Stimulated activated CD8-positive, alpha-beta memory T cell treated with anti-CD3 and anti-CD28 coated beads, Interleukin-12 subunit alpha, Interleukin-12 subunit beta, amount 100 ng/mL, for 4 hours (primary cell): ENCODE measurements at places on chromosomes 16 and 17.

GRCh38 chr17:3003296-3004149, 59.9 kb downstream of the OR1D5 start:
- DNase-seq: no peak

DNA sequence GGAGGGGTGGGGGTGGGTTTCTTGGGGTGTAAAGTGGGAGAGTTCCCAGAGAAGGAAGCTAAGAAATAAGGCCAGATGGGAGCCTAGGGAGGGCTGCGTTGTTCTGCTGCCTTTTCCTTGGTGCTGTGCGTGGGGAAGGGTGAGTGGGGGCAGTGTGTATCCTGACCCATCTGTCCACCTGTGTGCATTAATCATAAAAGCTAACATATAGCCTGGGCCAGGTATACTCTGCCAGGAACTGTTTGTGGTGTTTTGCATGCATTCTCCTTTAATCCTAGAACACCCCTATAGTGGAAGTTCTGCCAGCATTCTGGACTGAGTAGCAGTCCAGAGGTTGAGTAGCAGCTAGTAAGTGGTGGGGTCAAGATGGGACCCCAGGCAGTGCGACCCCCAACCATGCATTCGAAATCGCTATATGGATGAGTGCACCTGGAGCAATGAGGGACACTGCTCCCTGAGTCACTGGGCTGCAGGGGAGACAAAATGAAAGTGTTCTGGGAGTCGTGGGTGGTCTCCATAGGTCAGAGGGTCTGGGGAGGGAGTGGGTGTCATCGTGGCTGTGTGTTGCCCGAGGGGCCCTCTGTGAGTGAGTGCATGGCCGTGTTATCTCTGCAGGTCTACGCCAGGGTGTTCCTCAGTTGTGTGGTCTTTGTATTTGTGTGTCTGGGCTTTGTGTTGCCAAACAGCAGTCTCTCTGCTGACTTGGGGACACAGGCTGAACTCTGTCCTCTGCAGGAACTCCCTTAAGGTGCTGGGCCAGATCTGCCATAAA, 1.3 kb downstream of the ERBB2 start:
- no peak for DNase-seq

DNA sequence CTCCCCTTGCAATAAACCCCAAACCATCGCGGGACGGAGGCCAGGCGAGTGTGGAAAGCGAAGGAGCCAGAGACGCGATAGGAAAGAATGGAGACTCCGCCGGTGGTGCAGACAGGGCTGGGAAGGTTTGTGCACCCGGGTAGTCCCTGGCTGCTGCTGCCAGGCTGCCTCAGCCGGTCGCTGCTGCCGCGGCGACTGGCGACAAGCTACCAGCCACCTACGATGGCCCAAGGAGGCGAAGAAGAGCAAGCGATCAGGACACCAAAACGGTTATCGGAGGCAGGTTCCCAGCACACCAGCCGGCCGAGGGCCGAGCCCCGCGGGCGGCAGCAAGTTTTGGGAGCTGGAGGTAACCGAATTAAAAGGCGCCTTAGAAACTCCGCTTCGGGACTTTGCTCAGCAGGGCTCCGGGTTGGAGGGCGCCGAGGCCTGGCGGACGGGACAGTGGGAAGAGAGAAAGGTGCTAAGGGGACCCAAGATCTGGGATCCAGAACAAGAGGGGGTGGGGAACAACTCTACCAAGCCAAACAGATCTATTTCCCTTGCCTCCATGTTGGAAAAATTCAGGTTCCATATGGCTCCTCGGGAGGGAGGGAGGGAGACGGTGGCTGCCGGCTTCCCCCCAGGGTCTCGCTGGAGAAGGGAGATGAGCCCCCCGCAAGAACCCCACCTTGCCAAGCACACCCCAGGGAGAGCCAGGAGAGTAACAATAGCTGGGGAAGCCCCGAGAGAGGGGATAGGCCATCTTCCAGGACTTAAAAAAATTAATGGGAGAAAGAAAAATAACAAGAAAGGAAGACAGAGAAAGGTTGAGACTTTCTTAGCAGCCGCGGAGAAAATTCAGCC, 9.7 kb upstream of the HOXB2 start:
- no peak for DNase-seq

GRCh38 chr17:31472137-31472536, 80.7 kb downstream of the RAB11FIP4 start:
- no peak for DNase-seq

DNA sequence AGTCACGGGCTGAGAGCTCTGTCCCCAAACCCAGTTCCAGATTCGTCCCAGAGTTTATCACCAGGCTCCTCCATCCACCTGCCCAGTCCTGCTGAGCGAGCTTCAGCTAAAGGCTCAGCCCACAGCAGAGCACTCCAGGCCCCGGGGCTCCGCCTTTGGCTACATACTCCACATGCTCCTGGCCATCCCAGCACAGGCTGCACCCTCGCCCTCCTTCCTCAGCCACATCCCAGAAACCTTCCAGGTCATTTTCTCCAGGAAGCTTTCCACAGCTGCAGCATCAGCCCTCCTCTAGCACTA, 4.7 kb upstream of the CD2BP2 start:
- no peak for DNase-seq

- DNase-seq: peak; percentile 33
These were observed 12.7 kb upstream of the HASPIN start for GRCh38 chr17:3710951-3711383.

DNA sequence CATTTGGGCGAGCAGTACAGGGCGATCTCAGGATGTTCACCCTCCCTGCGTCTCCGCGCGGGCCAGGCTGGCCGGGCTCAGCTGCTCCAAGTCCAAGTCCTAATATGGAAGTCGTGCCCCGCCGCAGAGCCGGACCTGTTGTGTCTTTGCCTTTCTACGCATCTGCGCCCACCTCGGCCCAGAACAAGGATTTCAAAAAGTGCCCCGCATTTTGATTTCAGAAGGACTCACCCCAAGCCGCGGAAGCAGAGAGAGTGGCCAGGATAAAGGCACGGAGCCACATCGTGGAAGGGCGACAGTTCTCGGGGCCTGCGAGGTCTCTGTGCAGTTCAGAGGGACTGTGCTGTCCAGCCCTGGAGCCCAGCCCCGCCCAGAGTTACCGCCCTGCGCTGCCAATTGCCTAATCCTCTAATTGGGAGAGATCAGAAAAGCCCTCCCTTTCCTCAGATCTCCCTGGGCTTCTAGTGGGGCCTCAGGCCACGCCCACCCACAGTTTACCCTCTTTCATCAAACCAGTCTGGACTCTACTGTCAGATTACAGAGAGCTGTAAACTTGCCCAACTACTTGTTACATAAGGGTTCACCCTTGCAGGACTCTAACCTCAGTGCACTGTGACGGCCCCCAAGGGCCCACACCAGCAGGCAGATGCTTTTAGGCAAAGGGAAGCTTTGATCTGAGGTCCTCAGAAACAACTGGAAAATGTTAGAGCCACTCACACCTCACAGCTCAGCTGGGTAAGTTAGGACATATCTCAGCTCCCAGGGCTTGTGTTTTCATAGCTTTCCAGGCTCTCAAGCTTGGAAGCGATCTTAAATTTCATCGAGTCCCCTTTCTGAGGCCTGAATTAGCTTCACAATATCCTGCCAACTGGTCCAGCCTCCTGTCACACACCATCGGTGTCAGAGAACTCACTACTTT, at the start of gene CES1:
CES1 (minus strand) TSS at position 324 of the 919 bp plus-strand sequence; CDS start at position 283, 41 bp downstream.
- DNase-seq: no peak

- DNase-seq: no peak
These were observed 13.8 kb downstream of the MSLN start for GRCh38 chr16:774086-775001.

DNA sequence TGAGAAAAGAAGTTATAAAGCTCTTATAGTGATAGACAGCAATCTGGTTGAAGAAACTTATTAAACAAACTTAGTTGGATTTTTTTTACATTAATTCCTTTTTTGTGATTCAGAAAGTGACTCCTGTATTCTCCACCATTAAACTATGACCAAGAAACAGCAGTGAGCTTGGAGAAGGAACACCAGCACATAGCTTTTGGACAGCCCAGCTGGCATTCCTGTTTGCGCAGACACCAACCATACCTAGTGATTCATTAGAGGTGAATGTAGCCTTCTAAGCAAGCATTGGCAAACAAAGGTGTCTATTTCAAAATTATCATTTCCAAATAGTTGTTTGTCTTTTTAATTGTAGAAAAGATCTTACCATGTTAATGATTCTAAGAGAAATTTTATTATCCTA, 94.4 kb downstream of the STXBP4 start:
- no peak for DNase-seq

DNA sequence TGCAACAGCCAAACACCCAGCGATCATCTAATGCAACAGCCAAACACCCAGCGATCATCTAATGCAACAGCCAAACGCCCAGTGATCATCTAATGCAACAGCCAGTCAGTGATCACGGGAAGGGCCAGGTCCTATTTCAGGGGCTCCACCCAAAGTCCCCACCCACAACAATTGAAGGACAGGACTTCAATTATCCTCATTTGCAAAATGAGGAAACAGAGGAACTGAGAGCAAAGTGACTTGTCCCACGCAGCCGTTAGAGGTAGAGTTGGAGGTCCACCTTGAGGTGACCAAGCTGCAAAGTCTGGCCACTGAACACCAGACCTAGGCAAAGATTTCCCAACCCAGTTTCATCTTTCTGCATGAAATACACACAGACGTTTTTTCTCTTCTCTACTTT, 3.7 kb downstream of the ZG16B start:
- DNase-seq: no peak

GRCh38 chr17:57634713-57635465, 110.2 kb downstream of the CCDC182 start:
- no peak for DNase-seq

DNA sequence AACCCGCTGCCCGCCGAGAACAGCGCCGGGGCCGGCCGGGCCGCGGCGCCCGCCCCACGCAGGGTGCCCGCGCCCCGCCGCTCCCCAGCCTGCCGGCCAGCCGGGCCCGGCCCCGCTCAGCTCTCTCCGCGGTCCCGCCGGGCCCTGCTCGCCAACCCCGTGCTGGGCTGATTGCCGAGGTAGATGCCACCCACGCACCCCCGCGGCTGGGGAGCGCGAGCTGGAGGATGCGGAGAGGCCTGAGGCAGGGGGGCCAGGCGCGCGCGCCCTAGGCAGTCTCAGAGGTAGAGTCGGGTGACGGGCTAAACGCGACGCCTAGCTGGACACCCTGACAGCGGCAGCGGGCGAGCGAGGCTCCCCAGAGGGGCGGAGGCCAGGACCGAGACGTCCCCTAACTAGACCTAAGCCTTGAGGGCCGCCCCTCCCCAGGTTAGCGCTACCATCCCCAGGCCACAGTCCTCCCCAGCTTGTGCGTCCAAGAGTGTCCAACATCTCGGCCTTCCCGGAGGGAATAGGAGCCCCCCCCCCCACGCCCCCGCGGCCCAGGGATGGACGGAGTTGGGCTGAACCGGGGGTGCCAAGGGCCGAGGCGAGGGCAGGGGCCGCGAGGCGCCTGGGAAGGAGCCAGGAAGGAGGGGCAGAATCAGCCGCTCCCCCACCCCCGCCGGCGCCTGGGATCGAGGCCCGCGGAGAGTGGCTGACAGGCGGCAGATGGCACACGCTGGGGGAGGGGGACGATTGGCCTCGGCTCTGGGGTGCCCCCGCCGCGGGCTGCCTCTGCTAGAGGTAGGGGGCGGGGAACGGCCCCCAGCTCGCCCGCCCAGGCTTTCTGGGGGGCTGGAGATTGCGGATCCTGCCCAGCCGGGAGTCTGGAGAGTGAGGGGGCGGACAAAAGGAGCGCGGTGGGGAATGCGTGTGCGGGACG, 2.5 kb upstream of the ZNF423 start:
- peak; percentile 15 for DNase-seq

DNA sequence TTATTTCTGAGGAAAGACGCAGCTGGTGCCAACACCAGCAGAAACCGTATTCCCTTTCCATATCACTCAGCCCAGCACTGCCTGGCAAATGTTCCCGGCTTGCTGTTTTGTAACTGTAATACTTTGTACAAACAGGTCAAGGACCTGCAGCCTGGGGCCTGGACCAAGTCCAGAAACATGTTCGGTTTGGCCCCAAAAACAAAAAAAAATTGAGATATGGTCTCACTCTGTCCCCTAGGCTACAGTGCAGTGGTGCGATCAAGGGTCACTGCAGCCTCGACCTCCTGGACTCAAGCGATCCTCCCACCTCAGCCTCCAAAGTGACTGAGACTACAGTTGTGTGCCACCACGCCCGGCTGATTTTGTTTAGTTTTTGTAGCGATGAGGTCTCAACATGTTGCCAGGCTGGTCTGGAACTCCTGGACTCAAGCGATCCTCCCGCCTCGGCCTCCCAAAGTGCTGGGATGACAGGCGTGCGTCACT, 1.2 kb downstream of the HAGH start:
- DNase-seq: no peak

- no peak for DNase-seq
These were observed 14.6 kb downstream of the SRCIN1 start for GRCh38 chr17:38590988-38591758.

- no peak for DNase-seq
These were observed 52.5 kb downstream of the TEKT5 start for GRCh38 chr16:10641953-10642949.

- no peak for DNase-seq
These were observed 90.9 kb downstream of the GOSR1 start for GRCh38 chr17:30568117-30568430.

DNA sequence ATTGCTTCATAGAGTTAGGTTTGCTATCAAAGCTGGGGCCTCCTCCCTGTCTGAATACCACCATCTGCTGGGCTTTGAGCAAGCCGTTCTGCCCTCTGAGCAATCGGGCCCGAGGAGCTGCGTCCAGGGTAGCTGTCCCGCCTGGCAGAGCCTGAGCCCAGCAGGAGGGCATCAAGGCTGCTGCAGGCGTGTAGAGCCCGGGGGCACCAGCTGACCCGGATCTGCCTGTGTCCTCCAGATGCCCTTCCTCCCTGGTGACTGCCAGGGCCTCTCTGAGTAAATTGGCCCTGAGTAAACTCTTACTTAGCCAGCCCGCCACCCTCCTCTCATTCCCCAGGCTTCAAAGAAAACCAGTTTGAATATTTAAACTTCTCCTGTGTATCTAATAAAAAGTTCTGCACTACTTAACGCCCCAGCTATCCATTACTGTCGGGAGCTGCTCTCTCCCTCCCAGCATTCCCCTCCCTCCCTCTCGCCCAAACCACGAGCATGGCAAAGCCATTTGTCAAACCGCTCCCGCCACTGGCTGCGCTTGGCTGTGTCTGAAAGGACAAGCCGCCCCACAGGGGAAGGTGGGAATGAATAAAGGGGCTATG, 16.4 kb downstream of the CDK5RAP3 start:
- no peak for DNase-seq

- no peak for DNase-seq
These were observed 7.5 kb downstream of the NFE2L1 start for GRCh38 chr17:48055531-48056245.

DNA sequence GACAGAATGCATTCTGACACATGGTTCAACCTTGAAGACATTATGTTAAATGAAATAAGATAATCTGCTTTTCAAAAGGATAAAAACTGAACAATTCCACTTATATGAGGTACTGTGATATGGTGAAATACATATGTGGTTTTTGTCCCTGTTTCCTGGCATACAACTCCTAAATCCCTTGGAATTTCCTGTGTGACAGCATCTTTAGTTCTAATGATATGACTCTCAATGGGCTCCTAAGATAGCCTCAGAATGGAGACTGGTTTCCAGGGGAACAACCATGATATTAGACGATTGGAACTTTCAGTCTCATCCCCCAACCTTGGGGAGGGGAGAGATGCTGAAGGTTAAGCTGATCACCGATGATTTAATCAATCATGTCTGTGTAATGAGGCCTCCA, 37.7 kb upstream of the PHLPP2 start:
- no peak for DNase-seq

GRCh38 chr17:62321451-62321850, 58.9 kb upstream of the EFCAB3 start:
- DNase-seq: no peak

GRCh38 chr16:83966153-83966696, 1.8 kb upstream of the NECAB2 start:
- no peak for DNase-seq

- peak; percentile 39 for DNase-seq
These were observed 1.1 kb upstream of the TFAP4 start for GRCh38 chr16:4273858-4274311.
